C1 segment of cervical spinal cord (tissue), 14 donors: ENCODE measurements at places on chromosomes 5 and 9.
A peak's percentile ranks its signal among the peaks of the same experiment; 100 is the strongest.

DNA sequence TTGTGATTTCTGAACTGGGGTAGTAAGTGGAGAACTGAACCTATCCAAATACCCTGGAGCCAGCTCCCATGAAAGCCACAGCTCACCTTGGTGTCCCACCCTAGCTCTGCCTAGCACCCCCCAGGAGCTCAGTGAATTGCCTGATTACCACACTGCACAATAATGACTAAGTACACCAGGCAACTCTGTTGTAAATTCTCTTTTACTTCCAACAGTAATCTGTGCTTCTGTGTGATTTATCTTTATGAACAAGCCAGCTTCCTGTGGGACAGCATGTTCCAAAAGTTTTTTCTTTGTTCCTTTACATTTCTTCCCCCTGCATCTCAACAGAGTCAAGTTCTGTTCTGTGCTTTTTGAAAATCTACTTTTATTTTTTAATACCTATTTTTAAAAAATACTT, 22.1 kb upstream of the GRPEL2 start:
- DNase-seq = no peak

DNA sequence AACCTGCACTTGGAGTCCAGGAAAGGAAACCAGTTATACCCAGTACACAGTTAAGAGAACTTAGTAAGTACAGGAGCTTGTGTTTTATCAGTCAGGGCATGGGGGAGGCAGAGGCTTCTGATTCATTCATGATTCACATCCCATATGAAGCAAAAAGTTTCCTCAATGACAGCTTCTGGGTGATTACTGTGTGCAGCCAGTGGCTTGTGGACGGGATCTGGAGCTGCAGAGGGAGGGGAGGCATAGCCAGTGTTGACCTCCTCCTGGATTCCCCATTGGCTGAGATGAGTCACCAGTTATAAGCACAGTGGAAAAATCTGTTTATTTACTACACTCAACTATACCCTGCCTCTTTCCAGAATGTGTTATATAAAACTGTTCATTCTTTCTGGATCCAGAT, 17.7 kb downstream of the IL31RA start:
- DNase-seq = no peak

- no peak for DNase-seq
These were observed 12.2 kb downstream of the CCT5 start for GRCh38 chr5:10262121-10262774.

GRCh38 chr9:5429873-5430564, 7.7 kb downstream of the PLGRKT start:
- no peak for DNase-seq

DNA sequence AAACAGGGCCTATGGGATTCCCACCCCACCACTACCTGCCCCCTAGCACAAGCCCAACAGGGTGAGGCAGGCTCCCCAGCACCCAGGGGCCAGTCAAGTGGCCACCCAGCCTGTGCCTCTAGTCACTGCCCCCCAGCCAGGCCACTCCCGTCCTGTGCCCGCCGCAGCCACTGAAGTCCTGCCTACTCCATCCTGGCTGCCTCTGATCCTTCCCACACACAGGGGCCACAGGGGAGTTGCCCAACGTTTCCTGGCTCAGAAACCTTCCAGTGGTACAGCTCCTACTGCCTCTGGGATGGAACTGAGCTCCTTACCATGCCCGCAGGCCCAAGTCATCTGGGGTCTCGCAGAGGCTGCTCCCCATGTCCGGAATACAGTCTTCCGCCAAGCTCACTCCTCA, 70.2 kb upstream of the STXBP1 start:
- DNase-seq = no peak

DNA sequence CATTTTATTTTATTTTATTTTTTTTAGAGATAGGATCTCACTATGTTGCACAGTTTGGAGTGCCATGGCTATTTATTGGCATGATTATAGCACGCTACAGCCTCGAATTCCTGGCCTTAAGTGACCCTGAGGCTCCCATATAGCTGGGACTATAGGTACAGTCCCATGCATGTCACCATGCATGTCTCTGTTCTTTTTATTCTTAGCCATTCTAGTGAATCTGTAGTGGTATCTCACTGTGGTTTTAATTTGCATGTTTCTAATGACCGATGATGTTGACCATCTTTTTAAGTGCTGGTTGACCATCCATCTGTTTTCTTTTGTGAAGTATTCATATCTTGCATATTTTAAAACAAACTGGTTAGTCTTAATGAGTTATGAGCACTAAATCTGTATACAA, 76.1 kb downstream of the SLC44A1 start:
- no peak for DNase-seq

GRCh38 chr5:139828207-139828895, 32.7 kb downstream of the PSD2 start:
- DNase-seq = no peak

DNA sequence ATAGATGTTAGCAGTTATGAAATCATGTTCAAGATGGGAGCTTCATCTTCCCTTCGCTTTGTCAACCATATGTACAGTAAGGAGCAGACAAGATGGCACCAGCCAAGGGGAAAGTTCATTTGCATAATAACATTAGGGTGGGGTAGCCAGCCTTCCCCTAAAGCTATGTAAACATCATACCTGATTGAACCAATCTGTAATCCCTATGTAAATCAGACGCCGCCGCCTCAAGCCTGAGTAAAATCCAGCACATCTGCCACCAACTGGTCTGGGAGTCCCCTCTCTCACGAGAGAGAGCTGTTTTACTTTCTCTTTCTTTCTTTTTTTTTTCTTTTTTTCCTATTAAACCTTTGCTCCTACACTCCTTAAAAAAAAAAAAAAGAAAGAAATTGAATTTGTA, 30.8 kb upstream of the REEP2 start:
- DNase-seq = no peak

DNA sequence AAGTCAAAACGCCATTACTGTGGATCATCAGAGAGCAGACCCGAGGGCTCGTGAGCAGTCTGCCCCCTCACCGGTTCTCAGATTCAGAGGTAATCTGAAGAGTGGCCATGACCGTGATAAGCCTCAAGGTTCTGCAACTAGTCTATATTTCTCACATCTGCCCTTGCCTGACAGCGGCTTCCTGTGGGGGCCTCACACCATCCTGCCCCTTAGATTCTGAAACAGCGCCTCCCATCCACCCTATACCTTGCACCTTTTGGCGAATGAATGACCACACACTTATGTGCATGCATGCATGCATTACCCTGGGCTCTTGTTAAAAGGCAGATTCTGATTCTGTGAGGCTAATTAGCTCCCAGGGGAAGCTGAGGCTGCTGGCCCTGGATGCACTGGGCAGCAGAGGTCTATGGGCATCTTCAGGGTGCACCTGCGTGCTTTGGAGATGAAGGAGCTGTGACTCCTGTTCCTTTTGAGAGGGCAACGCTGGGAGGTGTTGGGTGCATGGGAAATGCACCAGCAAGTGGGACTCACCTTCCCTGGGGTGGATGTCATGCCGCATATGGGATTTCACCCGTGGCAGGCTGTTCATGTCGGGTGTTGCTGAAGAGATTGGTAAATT, 7.8 kb upstream of the GADD45G start:
- DNase-seq = no peak

- no peak for DNase-seq
These were observed 19.3 kb upstream of the PIP5K1B start for GRCh38 chr9:68685770-68686169.

GRCh38 chr5:9987101-9987500, 262.6 kb downstream of the ATPSCKMT start:
- no peak for DNase-seq

- no peak for DNase-seq
These were observed 536.9 kb upstream of the WWC1 start for GRCh38 chr5:167754501-167755021.

GRCh38 chr5:50800410-50800809, 134.0 kb downstream of the PARP8 start:
- no peak for DNase-seq

DNA sequence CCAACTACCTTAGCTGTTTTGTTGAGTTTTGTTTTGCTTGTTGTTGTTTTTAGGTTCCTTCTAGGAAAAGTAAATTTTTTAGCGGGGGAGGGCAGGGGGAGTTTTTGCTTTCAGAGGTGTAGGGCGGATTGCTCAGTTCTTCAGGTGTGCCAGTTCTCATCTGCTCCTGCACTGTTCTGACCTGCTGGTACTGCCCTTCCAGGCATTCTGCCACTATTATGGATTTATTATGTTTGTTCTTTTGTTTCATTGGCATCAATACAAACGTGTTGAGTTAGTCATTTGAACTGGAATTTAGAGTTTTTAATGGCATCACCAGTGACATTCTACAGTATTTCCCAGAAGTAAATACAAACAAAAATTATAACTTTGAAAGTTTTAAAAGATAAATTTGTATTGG, 26.0 kb downstream of the ERCC6L2 start:
- no peak for DNase-seq

DNA sequence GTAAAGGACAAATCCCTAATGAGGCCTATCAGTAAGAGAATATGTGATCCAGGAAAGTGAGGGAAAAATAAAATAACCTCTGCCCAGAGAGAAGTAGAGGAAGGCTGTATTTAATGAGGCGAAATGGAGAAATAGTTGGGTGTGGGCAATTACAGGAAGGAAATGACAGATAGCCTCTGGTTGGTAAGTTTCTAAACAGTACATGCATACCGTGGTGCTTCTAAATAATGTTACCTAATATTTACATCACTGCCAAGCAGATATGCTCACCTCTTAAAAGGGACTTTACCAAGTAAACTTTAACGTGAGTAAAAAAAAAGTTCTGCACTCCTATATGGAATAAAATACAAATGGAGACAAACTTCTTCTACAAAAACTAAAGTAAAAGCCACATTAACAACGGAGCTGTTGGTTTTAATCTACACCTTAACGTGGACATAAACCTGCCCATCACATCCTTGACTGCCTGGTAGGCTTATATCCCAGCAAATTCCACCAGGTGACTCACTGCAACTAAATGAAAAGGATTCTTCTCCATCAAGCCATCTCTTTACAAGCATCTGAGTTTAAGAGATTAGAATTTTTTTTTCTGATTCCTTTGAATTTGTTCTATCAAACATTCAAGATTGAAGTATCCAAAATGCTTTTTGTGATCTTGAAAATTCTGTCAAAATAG, 12.4 kb downstream of the NFIL3 start:
- no peak for DNase-seq

DNA sequence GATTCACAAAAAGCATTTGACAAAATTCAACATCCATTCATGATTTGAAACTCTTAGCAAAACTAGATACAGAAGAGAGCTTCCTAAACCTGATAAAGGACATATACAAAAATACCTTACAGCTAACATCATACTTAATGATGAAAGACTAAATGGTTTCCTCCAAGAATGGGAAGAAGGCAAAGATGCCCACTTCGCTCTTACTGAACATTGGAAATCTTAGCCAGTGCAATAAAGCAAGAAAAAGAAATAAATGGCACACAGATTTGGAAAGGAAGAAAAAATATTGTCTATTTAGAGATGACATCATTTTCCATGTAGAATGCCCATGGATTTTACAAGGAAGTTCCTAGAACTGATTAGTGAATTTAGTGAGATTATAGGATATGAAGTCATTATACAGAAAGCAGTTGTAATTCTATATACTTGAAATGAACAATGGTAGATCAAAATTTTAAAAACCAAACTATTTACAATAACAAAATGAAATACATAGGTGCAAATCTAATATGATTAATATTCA, 64.4 kb downstream of the NAA35 start:
- DNase-seq = no peak

DNA sequence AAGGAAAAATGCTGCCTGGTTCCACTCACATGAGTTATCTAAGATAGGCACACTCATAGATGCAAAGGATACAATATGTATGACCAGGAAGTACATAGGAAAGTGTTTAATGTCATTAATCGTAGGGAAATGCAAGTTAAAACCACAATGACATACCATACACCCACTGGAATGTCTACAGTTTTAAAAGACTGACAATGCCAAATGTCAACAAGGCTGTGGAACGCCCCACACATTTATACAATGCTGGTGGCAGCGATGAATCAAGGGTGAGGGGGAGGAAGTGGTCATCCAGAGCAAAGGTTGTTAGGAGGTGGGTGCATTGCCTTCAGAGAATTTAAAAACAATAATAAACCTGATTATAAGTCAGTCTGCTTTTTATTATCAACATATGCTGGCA, 437.8 kb downstream of the ARHGEF28 start:
- DNase-seq = no peak

GRCh38 chr9:2163231-2163885, 148.2 kb downstream of the SMARCA2 start:
- DNase-seq = no peak

- peak; percentile 43 for DNase-seq
These were observed 6.1 kb upstream of the ANGPTL2 start for GRCh38 chr9:127128341-127129072.

- no peak for DNase-seq
These were observed 147.3 kb downstream of the OSTF1 start for GRCh38 chr9:75235632-75236031.

DNA sequence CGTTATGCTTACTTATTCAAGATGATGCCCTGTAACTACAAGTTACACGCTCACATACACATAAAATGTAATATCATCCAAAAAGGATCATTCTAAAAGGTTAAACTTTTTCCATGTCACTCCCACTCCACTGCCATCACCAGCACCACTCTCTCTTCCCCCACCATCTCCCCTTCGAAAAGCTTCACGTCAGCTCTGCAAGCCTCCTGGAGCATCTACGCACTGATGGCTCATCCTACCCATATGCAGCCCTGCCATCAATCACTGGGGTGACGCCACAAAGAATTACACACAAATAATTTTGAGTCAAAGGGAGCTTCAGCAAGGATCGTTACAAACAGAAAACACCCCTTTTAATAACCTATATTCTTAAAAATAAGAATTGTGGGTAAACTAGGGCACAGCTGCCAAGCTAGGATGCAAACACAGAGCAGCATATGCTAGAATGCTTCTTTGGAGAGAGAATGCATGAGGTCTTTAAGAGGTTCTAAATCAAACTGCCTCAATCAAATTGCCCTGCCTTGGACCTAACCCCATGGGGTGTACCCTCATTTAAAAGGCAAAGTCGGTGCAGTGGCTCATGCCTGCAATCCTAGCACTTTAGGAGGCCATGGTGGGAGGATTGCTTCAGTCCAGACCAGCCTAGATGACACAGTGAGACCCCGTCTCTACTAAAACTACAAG, 56.1 kb downstream of the SHB start:
- DNase-seq = no peak

DNA sequence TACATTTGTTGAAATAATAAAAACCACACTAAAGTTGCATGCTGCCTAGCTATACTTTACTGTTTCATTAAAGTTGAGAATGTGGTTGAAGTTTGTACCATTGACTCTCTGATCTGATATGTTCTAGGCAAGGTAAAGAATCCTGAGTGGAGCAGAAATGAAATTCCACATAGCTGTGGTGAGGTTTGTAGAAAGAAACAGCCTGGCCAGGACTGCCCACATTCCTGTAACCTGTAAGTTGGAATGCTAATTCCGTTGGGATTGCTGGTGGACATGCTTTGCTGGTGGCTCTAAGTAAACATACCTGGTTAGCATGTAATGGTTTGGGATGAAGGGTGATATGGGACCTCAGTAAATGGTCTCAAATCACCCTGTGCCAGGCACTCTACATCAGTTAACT, 16.8 kb downstream of the NFX1 start:
- DNase-seq = no peak

DNA sequence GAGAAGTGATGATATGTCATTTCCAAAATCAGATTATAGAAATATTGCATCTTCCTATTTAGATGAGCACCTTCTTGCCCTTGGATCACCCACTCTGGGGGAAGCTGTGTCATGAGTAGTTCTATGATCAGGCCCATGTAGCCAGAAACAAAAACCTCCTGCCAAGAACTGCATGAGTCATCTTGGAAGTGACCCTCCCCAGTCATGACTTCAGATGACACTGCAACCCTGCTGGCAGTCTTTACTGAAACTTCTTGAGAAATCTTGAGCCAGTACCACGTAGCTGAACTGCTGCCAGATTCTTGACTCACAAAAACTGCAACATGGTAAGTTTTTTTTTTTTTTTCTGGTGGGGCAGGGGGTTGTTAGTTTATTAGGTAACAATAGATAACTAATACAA, 439.6 kb upstream of the PTGER4 start:
- DNase-seq = no peak
